T-helper 22 cell (primary cell): ENCODE measurements at places on chromosomes 2 and 18.

GRCh38 chr18:24326211-24326610, 71.4 kb downstream of the OSBPL1A start:
- DNase-seq = no peak

GRCh38 chr18:14978962-14979535, 231.1 kb downstream of the ANKRD30B start:
- DNase-seq = no peak

DNA sequence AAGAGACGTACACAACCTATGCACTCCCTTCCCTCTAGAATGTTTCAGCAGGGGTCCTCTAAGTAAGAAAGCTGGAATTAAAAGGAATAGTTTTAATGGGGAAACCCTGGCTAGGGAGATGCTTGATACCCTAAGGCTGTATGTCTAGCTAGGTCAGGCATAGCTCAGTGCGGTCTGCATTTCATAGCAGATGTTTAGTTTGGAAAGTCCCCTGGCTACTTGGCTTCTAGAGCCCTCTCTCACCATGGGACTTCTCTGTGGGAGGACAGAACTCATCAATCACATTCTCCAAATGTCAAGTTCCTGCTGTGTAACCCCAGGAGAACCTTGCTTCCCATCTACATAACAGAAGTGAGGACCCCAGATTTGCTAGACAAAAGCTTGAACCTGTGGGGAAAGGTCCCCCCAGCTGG, 24.1 kb upstream of the ANXA4 start:
- DNase-seq = no peak

GRCh38 chr2:190415794-190416775, 7.9 kb downstream of the MFSD6 start:
- DNase-seq = no peak

DNA sequence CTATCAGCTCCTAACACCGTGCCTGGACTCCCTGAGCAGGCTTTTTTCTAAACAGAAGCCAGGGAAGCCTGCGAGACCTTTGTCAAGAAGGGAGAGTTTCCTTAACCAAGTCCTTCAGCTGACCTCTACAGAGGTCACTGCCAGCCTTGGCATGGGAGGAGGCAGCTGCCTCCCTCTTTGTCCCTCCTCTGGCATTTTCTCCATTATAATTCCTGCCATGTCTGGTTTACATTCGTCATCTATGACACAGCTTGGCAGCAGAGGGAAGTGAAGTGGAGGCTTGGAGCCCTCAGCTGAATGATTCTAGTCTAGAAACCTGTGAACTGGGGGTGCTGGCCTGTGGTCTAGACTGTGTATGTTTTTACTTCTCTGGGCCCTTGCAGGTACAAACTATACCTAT, 22.5 kb downstream of the LIPG start:
- no peak for DNase-seq

DNA sequence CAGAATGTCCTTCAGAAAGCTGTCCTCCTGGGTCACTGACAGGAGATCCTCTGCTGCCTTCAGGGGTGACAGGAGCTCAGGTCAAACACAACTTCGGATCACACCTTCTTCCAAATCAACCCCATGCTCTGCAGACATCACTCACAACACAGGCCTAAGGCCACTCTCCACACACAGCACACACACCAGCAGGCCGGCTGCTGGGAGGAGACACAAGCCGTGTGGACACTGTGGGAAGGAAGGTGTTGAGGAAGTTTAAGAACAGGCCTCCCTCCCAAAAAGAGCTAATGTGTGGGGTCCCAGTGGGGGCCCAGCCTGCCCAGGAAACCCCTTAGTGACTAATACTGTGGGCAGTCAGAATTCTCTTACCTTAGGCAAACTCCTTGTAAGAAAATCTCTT, 290.3 kb upstream of the ID2 start:
- DNase-seq = no peak

DNA sequence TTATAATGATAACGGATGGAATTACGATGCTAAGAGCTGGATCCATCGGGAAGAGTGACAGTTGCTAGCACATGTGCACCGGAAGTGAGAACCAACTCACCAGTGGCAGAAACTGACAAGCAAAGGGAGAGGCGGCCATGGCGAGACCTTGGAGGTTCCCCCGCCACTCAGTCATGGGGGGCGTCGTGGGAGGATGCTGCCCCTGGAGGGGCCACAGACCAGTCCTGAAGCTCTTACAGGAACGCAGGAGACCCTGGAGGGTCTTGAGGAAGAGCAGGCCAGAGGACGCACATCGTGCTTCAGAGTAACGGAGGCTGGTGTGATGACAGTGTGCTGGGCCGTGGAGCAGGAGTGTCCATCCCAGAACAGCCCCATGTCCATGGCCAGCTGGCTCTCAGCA, 53.1 kb upstream of the KCNG2 start:
- DNase-seq = no peak

- DNase-seq = no peak
These were observed 187.1 kb downstream of the FHOD3 start for GRCh38 chr18:36484591-36484990.

DNA sequence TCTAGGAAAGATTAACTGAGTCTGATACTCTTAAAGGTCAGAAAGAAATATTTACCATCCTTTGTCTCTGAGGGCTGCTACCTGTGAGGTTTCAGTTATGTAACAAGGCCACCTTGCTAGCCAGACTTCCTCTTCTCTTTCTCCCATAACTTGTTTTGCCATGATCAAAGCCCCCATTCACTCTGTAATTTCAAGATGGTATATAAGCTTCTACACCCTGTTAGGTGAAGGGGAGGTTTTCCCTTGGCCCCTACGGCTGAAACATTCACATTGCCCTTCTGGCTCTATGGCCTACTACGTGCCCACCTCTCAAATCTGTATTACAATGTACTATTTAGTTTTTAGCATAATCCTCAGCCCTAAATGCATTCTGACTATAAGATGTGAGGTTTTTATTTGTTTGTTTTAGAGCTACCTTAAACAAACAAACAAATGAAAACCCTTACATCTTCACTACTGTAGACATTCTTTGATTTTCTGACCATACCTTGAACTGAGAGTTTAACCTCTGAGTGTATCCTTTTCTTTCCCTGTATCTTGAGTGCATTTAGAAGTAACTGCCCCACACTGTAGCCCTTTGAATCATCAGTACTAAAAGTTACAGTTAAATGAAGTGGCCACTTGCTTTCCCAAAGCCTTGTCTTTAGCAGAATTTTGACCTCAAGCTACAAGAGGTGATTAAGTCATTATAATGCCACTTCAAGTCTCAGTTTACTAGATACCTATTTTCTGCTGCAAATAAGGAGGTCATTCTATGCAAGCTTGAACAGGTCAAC, 332.2 kb downstream of the SOCS6 start:
- no peak for DNase-seq

DNA sequence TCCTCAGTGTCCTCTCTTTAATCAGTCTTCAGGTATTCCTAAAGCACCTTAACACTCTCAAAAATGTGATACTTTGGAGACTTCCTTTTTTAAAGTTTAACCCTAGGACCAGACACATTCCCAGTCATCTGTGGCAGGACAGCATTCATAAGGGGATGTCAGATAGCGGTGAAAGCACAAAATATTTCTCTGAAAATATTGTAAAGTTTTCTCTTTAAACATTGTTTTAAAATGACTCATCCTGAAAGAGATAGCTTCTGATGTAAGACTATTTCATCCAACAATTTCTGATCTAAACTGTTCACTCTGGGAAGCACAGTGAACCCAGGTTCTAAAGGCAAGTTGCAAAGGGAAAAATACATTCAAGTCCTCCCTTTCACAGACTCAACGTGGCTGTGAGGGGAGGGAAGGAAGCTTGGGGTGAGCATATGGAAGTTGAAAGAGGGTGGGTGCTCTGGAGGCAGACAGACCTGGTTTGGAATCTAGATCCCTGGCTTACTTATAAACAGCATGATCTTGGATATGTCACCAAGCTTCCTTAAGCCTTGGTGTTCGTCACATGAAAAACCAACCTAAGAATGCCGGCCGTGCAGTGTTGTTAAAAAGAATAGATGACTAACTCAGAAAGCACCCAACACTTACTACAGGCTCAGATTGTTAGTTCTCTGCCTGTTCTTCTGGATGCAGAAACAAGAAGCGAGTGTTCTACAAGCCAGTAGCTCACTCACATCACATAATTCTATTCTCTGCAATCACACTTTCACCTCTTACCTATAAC, 12.1 kb downstream of the GALNT14 start:
- no peak for DNase-seq

DNA sequence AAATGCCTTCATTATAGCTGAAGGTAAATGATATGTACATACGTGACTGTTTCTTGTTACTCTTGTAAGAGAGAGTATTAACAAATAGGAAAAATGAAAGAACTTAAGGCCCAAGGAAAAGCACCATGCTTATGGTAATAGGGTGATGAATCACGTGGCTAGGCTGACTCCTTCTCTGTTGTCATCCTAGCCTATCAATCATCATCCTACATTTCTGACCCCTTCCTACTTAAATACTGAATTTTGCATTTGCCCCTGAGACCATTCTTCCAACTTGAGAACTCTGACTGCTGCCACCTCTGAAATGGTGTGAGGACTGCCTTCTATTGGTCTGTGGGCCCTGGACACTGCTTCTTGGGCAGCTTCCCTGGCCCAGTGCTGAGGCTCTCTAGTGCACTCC, 28.9 kb downstream of the EFEMP1 start:
- DNase-seq = no peak

- DNase-seq = no peak
These were observed 416.4 kb upstream of the UBE2E3 start for GRCh38 chr2:180564051-180564450.

DNA sequence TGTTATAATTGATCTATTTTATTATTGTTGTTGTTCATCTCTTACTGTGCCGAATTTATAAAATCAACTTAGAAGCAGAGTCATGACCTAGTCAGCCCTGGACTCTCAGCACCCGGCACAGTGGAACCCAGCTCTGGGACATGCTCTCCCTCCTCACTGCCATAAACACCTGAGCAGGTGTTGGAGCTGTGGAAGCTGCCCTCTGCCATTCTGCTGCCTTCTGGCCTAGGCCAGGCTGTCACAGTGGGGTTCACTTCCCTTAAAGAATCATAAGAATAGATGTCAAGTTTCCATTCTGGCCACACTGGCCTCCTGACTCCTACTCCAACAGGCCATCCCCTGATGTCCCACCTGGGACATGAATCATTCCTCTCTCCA, 192.2 kb downstream of the ZFP36L2 start:
- no peak for DNase-seq

GRCh38 chr2:206149330-206149729, 9.9 kb downstream of the NDUFS1 start:
- no peak for DNase-seq

GRCh38 chr2:120653046-120653445, 82.6 kb upstream of the GLI2 start:
- no peak for DNase-seq

- DNase-seq = no peak
These were observed 466.6 kb upstream of the ETAA1 start for GRCh38 chr2:66930339-66931220.

DNA sequence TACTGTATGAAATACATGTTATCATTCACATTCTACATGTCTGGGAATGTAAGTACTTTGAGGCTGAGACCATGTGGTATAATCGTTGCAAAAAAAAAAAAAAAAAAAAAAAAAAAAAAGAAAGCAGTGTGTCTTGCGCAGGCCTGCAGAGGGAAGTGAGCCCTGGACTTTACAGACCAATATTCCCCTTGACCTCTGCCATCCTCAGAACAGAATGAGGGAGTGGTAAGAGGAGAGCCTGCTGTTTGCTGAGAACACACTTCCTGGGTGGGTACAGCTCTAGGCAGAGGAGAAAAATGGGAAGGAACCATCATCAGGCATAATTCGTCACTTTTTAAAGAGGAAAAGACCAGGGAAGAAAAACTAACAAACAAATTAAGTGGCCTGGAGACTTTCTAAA, 28.8 kb upstream of the TBC1D8 start:
- DNase-seq = no peak

GRCh38 chr2:96548558-96549465, 12.3 kb downstream of the ARID5A start:
- no peak for DNase-seq

DNA sequence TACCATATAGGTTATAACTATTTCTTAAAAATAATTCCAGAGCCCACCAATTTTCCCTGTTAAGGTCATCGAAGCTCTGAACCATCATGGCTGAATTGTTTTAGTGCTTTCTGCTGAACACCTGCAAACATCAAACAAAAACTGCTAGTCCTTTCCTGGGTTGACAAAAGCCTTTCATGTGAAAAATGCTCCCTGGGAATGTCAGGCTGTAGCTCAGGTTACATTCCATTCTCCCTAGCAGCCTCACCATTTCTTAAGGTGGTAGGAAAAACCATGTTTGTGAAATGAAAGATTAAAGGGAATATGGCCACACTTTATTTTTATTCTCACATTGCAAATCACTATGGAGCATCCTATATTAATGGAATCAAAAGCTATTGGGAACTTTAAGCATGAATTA, 5.7 kb downstream of the TCF4 start:
- DNase-seq = no peak

DNA sequence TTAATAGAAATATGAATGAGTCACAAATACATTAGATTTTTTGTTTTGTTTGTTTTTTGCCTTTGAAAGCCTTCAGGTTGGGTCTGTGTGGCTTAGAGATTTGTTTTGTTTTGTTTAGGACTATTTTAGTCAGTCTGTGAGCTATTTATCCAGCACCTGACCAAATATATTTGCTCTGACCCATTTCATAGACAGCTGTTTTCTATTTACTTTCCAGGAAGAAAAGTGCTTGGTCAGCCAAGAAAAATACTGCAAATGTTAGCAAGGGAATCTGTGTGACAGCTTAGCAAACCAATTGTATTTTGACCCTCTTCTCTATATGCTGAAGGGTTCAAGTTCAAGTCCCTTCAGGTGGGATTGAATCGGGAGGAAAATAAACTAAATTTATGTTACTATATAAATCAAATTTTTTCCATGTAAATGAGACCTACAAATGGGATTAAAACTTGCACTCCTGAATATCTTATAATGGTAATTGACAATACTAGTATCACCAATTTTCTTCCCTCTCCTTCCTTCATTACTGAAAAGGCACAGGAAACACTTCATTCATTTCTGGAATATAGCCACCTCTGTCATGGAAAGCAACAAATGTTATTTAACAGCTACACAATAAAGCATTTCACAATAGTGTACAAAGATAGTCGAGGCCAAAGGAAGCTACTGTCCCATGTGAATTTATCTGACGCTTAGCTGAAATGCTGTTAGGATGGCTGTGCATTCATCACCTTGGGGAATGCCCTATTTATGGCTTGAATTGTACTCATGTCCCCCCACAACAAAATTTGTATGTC, 23.1 kb upstream of the KLF7 start:
- no peak for DNase-seq

- no peak for DNase-seq
These were observed 224.8 kb upstream of the NRXN1 start for GRCh38 chr2:51256736-51257135.

DNA sequence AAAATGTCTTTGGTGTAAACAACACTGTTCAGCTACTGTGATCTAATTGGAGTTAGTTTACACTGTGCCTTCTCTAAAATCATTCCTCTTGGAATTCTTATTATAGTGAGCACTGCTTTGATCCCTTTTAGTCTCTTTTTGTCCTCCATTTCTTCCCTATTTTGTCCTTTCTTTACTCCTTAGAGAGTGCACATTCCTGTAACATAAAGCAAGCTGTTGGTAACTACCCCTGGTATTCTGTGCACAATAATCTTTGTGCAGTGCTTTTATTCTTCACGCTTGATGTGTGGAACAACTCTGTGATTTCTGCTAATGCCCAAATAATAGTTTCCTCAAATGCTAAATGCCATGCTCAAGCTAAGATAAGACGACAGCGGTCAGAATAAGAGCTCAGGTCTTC, 401.5 kb downstream of the DPP10 start:
- no peak for DNase-seq
